ENCODE measurements at places on chromosomes 7 and 10.

GRCh38 chr7:39414224-39415035 is 151.8 kb upstream of the YAE1 start:
- no peak for DNase-seq

DNA sequence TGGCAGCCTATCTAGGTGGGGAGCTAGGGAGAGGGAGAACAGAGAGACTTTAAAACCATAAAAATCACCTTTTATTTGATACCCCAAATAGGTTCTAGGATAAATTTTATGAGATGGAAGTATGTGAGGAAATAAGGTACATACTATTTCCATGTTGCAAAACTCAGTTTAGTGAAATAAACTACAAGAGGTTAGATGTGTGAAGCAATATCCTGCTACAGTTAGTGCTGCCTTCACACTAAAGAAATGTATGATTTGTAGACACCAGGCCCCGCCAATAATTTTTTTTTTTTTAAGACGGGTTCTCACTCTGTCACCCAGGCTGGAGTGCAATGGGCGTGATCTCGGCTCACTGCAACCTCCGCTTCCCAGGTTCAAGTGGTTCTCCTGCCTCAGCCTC is 34.4 kb upstream of the RSBN1L start:
- no peak for DNase-seq

- DNase-seq = no peak
These were observed 58.7 kb upstream of the KMT2E start for GRCh38 chr7:104955276-104955675.

GRCh38 chr10:109966961-109967738 is 40.6 kb upstream of the ADD3 start:
- no peak for DNase-seq

DNA sequence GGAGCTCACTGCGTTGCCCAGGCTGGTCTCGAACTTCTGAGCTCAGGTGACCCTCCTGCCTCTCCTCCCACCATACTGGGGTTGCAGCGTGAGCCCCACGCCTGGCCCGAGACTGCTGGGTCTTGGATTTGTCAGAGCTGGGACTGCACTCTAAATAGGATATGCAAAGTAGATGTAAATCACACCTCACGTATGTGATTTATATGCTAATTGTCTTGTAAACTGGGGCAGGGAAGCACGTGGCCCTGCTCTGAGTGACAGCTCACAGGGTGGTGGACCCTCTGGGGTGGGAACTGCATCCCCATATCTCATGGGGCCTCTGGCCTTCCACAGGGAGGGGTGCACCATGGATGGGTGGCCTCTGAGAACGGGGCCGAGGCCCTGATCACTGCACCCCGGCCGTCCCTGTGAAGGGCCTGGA is 34.1 kb downstream of the GET4 start:
- no peak for DNase-seq

GRCh38 chr7:15669443-15670090 is 16.9 kb downstream of the MEOX2 start:
- DNase-seq = no peak

- no peak for DNase-seq
These were observed 69.8 kb upstream of the AGR3 start for GRCh38 chr7:16951483-16952080.

GRCh38 chr10:110625356-110625894 is 18.7 kb upstream of the RBM20 start:
- no peak for DNase-seq

DNA sequence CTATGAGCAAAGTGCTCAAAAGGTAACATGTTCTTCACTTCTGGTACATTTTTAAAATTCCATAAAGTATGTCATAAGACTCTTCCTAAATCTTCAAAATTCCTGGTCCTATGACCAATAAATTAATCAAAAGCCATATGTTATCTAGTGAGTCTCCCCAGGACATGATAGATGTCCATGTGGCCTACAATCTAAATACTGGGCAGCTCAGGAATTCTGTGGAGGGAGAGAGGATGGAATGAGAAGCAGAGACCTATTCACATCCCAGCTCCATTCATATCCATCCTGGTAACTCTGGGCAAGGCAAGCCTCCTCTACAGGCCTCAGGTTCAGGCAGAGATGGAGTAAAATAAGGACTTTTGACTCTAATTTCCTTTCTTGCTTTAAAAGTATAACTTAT is 224.8 kb downstream of the MTERF1 start:
- DNase-seq = no peak

DNA sequence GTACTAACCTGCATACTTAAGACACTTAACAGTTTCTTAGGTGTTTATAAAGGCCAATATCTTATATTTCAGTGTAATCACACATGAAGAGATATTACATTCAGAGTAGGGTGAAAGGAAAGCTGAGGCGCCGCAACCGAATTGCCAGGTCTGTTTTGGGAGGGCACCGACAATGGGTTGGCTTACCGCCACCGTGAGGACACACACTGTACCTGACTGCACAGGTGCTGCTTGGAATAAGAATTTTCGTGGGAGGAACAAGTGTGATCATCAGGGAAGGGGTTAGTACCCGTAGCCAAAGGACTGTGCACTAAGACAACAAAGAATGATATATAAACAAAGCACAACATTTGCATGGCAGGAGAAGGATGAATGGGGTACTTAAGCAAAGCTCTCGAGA is 591.8 kb downstream of the SUGCT start:
- DNase-seq = no peak

DNA sequence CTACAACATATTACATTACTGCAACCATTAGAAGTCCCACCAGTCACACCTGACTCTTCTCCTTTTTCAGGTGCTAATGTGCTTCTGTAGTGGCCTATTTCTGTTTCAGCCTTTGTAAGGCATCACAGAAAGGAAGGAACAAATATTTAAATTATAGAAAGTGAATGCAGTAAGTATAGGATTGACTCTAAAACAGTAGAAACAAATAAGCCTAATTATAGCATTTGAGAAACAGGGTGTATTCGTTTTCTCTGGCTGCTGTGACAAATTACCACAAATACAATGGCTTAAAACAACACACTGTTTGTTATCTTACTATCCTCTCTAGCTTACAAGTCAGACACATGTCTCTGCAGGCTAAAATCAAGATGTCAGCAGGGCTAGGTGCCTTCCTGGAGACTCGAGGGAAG is 69.4 kb downstream of the CCSER2 start:
- DNase-seq = no peak

All from hematopoietic multipotent progenitor cell treated with erythropoietin and hydrocortisone succinate and interleukin-3 and kit ligand, for 17 days (in vitro differentiated cells).